Fibroblast of gingiva (primary cell): ENCODE measurements at places on chromosomes 5 and 9.

GRCh38 chr5:160800375-160801275 lies 51.4 kb downstream of the ATP10B start:
- DNase-seq = no peak

DNA sequence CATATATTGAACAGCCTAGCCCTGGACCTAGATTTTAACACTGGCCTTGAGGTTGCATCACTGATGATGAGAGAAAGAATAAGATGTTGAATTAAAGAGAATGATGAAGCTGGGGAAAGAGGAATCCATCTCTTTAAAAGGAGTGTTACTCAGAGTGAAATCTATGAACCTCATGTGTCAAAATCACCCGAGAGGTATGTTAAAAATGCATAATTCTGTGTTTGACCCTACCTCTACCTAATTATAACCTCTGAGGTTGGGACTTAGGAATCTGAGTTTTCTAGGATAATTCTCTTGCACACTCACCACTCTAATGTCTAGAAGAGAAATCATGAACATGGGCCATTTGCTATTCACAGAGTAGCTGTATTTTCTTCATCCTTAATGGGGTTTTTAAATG lies 479.4 kb downstream of the ENC1 start:
- DNase-seq = no peak

DNA sequence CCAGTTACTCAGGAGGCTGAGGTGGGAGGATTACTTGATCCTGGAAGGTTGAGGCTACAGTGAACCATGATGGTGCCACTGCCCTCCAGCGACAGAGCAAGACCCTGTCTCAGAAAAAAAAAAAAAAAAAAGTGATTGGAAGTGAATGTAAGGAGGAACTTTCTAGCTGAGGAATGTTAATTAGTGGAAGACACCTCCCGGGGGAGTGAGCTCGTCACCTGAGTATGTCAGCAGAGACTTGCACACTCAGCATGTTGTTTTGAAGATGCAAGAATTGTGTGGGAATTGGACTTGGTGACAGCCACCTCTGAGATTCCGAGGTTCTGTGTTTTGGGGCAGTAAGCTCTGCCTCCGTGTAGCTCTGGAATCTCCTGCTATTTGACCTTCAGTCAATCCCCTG lies 3.6 kb downstream of the SYNPO start:
- no peak for DNase-seq

GRCh38 chr5:113390224-113390623 lies 44.6 kb downstream of the TSSK1B start:
- DNase-seq = no peak

DNA sequence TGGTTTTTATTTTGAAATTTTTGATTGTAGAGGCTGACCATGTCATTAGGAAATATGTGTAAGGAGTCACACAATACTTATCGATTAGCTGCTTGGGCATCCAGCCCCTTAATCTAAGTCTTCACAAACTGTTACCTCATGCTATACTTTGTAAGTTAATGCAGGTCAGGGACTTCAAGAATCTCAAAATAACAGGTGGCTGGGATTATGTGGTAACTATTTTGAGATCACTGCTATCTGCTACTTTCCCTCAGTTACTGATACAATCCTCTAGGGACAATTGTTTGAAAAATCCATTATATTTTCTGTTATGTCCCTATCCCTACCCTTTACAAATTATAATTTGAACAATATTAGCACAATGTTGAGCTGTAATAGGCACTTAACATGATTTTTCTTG lies 21.7 kb downstream of the FTMT start:
- DNase-seq = no peak

DNA sequence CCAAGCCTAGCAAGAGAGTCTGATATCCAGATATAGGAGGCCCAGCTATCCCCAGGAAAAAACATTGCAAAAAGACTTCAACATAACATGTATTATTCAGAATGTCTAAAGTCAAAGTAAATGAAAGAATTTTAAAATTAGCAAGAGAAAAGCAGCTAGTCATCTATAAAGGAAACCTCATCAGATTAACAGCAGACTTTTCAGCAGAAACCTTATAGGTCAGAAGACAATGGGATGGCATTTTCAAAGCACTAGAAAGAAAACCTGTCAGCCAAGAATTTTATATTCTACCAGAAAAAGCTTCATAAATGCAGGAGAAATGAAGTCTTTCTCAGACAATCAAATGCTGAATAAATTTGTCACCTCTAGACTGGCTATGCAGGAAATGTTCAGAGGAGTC lies 9.9 kb downstream of the OR1L3 start:
- DNase-seq = no peak

DNA sequence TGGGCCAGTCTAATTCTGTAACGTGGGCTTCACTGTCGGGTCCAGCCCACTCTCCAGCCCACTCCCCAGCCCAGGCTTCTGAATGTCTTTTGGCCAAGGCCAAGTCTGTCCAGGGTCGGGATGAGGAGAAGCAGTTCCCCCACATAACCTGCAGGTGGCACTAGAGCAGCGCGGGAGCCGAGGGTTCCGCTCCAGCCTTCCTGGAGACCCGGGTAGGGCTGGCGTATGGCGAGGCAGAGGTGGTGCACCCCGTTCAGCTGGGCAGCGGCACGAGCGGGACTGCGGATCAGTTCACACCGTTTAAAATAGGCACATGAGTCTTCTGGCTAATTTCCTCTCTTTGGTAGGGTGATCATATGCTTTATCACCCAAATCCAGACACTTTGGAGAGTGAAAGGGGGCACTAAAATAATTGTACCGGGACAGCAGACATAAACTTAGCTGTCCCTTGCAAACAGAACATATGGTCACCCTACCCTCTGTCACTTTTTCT lies 185.9 kb downstream of the MSX2 start:
- DNase-seq = no peak

DNA sequence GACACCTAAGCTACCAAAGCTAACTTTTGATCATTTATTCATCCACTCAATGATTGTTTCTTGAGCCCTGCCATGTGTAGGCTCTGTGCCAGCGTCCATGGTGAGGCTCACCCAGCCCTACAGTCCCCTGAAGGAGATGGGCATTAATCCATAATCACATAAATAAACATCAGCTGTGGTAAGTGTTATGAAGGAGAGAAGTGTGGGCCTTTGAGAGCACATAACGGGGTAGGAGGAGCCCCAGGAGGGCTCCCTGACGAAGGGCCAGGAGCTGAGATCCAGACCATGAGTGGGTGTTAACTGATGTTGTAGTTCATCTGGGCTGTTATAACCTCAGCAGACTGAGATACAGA lies 53.9 kb upstream of the AFAP1L1 start:
- DNase-seq = no peak

DNA sequence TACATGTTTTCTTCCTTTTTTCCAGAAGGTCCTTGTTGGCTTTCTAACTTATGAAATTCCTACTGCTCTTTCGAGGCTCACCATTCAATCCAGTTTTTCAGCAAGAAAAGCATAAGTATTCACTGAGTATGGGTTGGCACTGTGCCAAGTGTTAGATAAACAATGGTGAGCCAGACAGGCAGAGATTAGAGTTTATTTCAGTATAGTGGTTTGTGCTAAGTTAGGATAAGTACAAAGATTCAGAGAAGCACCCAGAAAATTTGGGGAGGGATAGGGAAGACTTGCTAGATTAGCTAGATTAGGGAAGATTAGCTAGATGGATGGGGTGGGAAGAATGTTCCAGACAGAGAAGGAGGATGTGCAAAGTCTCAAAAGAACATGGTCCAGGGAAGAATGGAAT lies 122.9 kb downstream of the OXCT1 start:
- no peak for DNase-seq

DNA sequence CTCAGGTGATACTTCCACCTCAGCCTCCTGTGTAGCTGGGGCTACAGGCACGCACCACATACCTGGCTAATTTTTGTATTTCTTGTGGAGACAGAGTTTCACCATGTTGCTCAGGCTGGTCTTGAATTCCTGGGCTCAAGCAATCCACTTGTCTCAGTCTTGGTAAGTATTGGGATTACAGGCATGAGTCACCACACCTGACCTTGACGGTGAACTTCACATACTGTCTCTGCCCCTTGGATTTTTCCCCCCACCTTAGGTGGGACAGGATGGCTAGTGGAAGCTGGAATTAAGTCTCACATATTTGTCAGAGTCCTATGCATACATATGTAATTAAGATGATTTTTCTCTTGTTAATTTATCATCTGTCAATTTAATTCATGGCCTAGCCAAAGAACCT lies 20.9 kb upstream of the RFK start:
- no peak for DNase-seq

- no peak for DNase-seq
Measured at GRCh38 chr5:37549411-37549810, 170.3 kb downstream of the WDR70 start.

DNA sequence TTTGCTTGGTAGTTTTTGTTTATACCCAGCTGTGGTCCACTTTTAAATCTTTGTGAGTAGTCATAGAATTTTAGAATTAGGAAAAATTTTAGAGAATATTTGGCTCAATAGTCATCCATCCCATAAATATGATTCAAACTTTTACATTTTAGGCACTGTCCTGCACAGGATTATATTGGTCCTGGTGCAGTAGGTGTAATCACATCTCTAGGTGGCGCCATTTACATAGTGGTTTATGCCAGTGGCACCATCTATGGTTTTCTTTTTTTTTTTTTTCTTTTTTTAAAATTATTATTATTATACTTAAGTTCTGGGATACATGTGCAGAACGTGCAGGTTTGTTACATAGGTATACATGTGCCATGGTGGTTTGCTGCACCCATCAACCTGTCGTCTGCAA lies 260.7 kb upstream of the KCNN2 start:
- DNase-seq = peak; percentile 21

- DNase-seq = no peak
Measured at GRCh38 chr9:133129001-133129795, 8.2 kb upstream of the RALGDS start.

DNA sequence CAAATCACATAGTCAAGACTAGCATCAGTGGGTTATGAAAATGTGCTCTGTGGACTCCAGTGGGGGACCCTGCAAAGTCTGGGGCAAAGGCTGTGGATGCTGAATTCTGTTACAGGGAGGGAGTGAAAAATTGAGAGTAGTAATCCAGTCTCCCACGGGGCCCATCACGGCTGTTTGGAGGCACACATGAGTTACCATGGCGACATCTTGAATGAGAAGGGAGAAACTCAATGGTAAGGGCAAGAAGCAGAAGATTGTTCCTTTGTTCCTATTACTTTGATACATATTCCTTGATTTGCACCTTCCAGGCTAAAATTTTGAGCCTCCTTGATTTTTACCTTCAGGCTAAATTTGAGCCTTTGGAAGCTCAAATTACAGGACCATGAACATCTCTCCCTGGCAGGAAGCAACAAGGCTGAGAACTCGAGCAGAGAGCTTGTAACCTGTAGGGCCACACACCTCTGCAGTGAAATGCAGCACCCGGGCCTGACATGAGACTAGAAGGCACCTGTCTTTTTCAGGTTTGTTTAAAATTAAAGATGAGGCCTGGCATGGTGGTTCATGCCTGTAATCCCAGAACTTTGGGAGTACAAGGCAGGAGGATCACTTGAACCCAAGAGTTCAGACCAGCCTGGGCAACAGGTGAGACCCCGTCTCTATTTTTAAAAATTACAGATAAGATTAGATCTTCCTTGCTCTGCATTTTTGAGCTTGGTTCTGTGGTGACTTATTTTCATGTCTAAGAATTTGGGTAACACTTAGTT lies 31.0 kb upstream of the ZFR start:
- no peak for DNase-seq

DNA sequence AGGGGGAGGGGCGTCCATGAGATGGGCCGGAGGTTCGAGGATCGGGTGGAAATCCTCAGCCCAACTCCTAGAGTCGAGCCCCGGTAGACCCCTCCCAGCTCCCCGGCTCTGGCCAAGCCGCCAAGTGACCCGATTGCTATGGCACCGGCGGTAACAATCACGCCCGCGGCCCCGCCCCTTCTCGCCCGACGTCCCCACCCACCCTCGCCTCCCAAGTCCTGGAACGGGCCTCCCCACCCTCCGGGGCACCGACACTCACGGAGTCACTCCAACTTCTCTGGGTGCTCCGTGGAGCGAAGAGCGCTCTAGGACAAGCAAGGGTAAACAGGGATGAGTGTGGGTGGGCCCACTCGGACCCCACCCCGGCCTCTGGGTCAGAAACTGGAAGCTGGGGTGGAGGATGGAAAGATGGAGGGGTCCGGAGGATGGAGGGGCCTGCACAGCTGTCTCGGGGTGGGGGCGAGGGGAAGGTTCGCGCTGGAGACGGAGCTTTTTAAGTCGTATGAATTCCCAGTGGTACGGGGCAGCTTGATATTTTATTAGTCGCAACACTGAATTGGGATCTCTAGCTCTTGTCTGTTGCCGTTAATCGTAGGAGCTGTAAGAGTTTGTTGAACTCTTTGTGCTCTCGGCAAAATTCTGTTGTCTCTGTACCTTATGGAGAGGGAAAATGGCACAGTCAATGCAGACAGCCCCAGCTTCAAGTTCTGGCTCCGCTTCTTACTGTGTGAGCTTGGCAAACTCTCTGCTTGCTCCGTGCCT lies at the start of gene SPACA9:
TSS of gene SPACA9 (plus strand) at position 204 of the 762 bp plus-strand sequence. CDS start 5,050 bp downstream, outside the sequence.
- peak; percentile 70 for DNase-seq

GRCh38 chr9:95264954-95265615 lies 52.4 kb downstream of the FANCC start:
- peak; percentile 39 for DNase-seq

DNA sequence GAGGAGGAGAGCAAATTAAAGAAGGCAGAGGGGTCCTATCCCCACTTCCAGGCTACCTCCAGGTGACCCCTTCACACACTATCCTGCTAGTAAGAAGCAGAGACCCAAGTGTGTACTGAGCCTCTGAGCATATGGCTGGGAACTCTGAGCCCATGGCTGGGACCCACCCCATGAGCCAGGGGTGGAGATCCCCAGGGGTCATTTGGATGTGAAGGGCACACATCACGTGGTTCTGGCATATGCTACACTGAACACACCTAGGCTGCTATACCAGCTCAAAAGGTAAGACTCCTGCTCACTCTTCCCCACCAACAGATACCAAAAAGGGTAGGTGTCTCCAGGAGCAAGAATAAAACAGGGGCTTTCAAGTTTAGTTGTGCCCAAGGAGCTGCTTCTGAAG lies 149.9 kb downstream of the FRMD3 start:
- DNase-seq = no peak

GRCh38 chr9:135607401-135608293 lies 31.7 kb downstream of the GLT6D1 start:
- no peak for DNase-seq

GRCh38 chr9:109499631-109500410 lies 1.7 kb upstream of the PTPN3 start:
- peak; percentile 56 for DNase-seq

GRCh38 chr5:67098656-67099055 lies 97.9 kb downstream of the CD180 start:
- DNase-seq = no peak

DNA sequence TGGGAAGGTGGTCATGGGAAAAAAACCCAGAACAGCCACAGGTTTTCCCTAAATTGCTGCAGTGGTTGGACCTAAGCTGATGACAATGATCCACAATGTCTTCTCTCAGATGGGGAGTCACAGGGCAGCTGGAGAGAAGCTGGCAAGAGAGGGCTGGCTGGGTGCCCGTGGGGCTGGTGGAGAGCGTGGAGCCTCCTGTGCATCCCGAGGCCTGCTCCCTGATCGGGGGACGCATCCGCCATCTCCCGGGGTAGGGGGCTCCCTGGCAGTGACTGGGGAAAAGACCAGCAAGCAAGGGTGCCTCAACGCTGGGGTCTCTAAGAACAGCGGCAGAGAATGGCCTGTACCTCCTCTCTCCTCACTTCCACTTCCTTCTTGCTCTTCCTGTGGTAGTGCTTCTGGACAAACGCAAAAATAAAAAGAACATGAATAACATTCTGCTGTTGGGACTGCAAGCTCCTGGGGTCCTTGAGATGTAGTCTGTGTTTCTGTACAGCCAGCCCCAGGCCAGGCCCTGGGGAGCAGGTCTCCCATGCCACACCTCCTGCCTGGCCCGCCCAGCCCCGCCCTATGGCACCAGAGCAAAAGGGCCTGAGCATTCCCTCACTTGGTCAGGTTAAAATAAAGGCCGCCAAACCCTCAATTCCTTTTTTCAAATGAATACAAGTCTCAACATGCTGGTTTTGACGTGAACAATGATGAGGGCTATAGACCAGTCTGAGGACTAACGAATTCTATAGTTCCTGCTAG lies 7.0 kb upstream of the MRNIP start:
- DNase-seq = no peak
